Upper lobe of left lung (tissue), 6 donors: ENCODE measurements at places on chromosomes 2 and 18. TPM values are rescaled to one million over a fixed set of nuclear protein-coding genes. Genes with fewer than 3 reads are reported as not detected.

GRCh38 chr18:32612651-32613050 lies 142.0 kb upstream of the GAREM1 start:
- no peaks in the 10 kb centered on the region for H3K4me1 ChIP-seq
- no peaks in the 10 kb centered on the region for H3K36me3 ChIP-seq
- H3K27ac ChIP-seq, result no peak overlapping the region
- H3K4me3 ChIP-seq, result no peak overlapping the region
- no peak for DNase-seq

GRCh38 chr18:79321625-79322405 lies 73.9 kb upstream of the NFATC1 start:
- no peak overlapping the region for H3K27ac ChIP-seq
- H3K36me3 ChIP-seq, result peaks cover 6% of the 10 kb centered on the region
- no peaks in the 10 kb centered on the region for H3K27me3 ChIP-seq
- H3K4me1 ChIP-seq, result no peaks in the 10 kb centered on the region
- no peak overlapping the region for H3K4me3 ChIP-seq

GRCh38 chr2:219551441-219552381 lies 7.9 kb downstream of the TMEM198 start:
- no peaks in the 10 kb centered on the region for H3K36me3 ChIP-seq
- peaks cover 23% of the 10 kb centered on the region for H3K4me1 ChIP-seq
- peak; percentile 77 for DNase-seq
- H3K27ac ChIP-seq, result no peak overlapping the region
- peaks cover 15% of the 10 kb centered on the region for H3K27me3 ChIP-seq

PRSS56 gene
- total RNA-seq, result not detected
